Nucleus accumbens (tissue), 56 donors: ENCODE measurements at places on chromosomes 5 and 9.
A peak's percentile ranks its signal among the peaks of the same experiment; 100 is the strongest.

- peak; percentile 30 for DNase-seq
Observed at GRCh38 chr9:14692470-14693250, 572 bp downstream of the ZDHHC21 start.

DNA sequence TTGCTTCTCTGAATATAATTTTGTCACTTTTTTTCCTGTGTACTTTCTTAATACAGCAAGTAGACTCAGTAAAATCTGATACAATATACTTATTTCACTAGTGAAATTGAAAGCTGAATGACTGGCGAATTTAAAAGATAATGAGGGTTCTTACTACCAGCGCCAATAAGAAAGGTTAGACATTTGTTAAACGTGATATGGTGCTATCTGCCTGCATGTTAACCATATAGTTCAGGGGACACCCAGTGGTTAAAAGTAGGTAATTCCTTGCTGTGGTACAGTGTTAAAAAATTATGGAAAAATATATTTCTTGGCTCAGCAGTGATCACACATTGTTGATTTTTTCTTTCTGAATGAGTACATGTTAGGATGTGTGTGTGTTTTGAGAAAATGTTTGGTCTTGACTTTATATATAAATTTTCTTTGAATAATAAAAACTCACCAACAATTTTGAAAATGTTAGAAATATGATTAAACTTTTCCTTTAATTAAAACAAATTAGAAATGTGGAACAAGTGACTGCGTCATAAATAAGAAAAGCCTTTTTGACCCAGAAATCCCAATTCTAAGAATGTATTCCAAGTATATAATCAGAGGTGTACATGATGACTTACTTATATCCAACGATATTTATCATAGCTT is 25.8 kb downstream of the CAST start:
- no peak for DNase-seq

DNA sequence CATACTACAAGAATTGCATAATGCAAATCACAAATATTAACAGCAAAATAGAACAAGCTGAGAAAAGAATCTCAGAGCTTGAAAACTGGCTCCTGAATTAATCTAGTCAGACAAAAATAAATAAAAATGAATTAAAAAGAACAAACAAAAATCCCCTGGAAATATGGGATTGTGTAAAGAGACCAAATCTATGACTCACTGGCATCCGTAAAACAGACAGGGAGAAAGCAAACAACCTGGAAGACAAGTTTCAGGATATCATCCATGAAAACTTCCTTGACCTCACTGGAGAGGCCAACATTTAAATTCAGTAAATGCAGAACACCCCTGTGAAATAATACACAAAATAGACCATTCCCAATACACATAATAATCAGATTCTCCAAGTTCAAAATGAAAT is 229.3 kb upstream of the CTNND2 start:
- no peak for DNase-seq

DNA sequence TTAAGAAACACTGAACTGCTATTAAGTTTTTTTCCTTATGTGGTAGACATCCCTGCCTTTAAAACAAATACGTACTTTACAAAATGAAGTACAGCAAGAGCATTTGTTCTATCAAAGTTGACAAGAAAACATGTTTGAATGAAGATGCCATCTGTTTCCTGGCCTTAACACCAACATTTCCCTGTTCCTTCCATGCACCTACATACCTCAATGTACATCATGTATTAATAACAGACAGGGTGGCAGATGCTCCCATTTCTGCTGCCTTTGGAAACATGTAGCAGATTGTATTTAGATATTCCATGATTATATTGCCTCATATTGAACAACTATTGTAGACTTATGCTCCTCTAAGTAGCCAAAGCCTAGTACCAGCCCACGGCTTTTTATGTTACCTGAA is 104.4 kb downstream of the PJA2 start:
- DNase-seq: no peak

- DNase-seq: no peak
Observed at GRCh38 chr5:142754031-142754430, 16.1 kb upstream of the ARHGAP26 start.

DNA sequence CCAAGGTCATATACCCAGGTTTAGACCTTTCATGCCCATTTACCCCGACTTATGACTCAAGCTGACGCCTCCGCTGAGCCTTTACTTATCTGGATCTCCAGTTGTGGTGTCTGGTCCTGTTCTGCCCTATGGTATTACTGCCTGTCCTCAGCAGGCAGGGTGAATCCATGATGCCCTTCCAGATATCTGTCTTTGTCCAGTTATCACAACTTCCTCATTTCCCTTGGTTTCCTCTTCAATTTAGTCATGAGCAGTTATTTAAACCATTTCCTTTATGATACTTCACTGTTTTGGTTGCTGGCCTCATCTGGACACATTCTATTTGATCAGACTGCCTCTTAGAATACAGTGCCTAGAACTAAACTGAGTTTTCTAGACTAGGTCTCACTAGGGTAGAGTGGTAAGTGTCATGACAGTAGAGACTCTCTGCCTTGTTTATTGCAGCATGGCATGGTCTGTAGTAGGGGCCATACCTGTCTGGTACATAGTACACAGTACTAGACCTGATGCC is 93.3 kb downstream of the MELK start:
- no peak for DNase-seq

DNA sequence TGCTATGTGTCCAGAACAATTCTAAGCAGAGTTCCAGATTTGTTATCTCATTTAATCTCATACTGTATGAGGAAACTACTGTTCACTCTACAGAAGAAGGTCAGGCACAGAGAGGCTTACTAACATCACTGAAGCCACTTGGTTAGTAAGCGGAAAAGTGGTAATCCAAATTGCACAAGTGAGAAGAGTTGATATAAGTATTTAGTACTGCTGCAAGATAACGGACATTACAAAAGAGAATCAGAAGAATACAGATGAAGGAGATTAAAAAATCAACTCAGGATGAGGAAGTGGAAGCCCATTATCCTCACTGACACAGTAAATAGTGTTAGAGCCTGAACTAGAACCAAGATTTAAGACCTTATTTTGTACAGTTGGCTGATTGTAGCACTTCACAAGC is 22.3 kb upstream of the TLR4 start:
- DNase-seq: no peak

DNA sequence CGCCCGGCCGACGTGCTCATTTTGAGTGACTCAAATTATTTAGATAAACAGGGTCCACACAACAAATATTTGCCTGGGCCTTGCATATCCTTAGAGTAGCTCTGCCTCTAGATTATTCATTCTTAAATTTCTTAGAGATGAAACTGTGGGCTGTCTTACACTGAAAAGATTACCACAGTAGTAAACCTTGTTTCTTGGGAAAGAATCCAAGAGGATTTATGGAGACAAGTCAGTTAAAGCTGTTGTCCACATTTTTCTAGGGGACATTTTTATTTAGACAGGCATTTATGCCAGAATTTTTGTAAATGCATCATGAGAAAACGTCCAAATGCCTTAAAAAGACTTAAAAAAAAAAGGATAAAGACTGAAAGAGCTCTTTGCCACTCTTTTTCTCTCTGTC is 32.6 kb upstream of the RANBP3L start:
- no peak for DNase-seq

DNA sequence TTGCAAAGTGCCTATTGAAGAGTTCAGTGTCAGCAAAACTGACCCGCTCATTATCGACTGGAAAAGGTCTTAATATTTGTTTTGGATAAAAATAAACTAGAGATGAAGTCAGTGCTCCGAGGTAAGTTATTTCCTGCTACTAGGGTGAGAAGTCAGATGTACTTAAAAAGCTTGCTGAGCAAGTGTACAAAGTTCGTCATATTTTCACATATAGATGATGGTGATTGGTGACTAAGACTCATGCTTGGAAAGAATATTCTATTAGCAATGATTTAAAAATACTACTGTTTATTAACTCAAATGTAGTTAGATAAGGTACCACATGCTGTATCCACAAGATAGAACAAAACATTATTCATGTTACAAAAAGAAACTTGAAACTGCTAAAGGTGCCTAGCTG is 643.7 kb downstream of the GABRG2 start:
- DNase-seq: no peak

DNA sequence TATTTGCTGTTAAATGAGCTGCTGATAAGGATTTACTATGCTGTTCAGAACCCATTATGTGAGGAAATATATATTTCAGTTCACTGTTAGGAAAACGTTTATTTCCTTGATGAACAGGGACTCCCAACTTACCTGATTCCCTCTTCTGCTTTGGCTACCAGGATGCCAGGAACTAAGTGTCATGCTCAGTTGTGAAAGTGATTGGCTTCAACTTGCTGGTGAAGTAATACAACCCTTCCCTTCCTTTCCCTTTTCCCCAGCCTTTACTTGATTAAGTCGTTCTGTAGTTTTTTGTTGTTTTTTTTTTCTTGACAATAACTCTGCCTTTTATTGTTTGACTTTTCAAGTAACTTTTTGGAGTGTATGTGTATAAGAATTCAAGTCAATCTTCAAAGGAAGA is 309.3 kb downstream of the DOCK8 start:
- DNase-seq: no peak

DNA sequence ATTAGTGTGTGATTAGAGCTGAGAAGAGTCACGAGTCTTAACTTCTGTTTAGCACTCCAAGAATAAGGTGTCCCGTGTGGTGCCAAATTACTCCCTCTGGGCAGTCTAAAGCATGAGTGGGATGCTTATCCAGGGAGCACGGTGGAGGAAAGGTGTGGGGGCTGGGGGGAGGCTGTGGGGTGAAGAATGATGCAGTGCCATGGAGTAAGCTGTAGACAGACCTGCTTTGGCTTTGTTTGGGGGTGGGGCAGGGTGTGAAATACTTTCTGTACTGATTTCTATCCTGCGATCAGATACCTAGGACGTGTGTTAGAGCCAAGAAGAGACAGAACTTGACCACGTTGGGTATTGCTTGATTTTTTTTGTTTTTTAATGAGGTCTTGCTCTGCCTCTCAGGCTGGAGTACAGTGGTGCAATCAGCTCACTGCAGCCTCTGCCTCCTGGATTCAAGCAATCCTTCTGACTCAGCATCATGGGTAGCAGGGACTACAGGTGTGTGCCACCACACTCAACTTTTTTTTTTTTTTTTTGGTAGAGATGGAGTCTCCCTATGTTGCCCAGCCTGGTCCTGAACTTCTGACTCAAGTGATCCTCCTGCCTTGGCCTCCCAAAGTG is 232.8 kb downstream of the MAN2A1 start:
- DNase-seq: no peak

DNA sequence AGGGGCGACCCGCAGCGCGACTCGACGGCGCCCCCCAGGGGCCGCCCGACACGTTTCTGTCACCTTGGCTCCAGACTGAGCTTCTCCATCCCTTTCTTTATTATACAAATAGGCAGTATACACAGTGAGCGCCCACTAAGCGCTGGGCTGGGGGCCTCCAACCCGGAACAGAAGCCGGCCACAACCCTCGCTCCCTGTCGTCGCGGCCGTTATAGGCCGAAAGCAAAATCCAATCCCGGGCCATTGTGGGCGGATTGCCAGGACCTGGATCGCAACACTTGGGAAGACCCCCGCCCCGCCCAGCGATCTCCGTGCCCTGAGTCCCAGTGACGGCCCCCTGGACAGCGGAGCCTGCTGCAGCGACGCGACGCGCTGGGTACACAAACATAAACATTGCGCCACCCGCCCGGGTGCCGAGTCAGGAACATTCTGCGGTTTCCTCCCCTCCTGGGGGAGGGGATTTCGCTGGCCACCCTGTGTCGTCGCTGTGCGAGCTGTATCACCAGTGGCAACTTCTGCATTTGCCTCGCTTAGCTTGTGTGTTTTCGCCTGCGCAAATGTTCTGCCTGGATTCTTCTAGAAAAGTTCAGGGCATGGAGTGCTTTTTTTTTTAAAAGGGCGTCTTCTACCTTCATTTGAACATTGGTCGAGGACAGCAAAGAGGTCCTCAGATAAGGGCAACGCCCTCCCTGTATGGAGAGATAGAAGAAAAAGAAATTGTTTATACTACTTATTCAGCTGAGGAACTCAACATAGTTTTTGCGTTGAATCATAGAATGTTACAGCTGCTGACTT is 1.3 kb upstream of the DUSP1 start:
- DNase-seq: no peak

- DNase-seq: no peak
Observed at GRCh38 chr9:16521868-16522411, 348.5 kb downstream of the BNC2 start.

DNA sequence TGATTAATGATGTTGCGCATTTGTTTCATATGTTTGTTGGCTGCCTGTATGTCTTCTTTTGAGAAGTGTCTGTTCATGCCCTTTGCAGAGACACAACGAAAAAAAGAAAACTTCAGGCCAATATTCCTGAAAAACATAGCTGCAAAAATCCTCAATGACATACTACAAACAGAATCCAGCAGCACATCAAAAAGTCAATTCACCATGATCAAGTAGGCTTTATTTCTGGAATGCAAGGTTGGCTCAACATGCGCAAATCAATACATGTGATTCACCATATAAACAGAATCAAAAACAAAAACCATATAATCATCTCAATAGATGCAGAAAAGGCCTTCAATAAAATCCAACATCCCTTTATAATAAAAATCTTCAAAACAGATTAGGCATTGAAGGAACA is 1.9 kb upstream of the ANKS6 start:
- no peak for DNase-seq

GRCh38 chr5:62585751-62586150 is 7.1 kb downstream of the LRRC70 start:
- no peak for DNase-seq

- DNase-seq: no peak
Observed at GRCh38 chr9:89916001-89916597, 311.3 kb downstream of the GADD45G start.

DNA sequence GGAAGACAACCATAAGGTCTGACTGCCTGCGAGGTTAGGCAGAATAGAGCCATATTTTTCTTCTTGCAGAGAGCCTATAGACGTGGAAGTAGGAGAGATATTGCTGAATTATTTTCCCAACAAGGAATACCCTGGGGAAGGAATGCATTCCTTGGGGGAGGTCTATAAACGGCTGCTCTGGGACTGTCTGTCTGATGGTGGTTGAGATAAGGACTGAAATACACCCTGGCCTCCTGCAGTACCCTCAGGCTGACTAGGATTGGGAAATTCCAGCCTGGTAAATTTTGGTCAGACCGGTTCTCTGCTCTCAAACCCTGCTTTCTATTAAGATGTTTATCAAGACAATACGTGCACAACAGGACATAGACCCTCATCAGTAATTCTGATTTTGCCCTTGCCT is 617.5 kb upstream of the GRIN3A start:
- no peak for DNase-seq
